ENCODE measurements at places on chromosomes 12 and 14.
A peak's percentile ranks its signal among the peaks of the same experiment; 100 is the strongest.

GRCh38 chr12:104665296-104665695, 208.5 kb downstream of the CHST11 start:
- DNase-seq: no peak

- DNase-seq: no peak
Measured at GRCh38 chr12:109716512-109717389, 3.1 kb downstream of the FAM222A start.

GRCh38 chr12:2857021-2857431, at the start of gene TEX52:
TSS of gene TEX52 (minus strand) at chr12:2857039. CDS start at chr12:2857026, 13 bp downstream.
- DNase-seq: no peak

DNA sequence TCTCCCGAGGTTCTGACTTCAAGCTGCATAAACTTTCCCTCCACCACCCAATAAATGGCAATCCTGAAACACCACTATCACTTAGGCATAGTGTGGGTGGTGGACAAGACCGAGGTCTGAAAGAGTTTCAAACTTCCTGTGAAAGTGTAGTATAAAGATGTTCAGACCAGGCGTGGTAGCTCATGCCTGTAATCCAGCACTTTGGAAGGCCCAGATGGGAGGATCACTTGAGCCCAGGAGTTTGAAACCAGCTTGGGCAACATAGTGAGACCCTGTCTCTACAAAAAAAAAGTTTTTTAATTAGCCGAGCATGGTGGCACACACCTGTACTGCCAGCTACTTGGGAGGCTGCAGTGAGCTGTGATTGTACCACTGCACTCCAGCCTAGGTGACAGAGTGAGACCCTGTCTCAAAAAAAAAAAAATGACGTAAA, 61.9 kb downstream of the CCDC92 start:
- DNase-seq: no peak

DNA sequence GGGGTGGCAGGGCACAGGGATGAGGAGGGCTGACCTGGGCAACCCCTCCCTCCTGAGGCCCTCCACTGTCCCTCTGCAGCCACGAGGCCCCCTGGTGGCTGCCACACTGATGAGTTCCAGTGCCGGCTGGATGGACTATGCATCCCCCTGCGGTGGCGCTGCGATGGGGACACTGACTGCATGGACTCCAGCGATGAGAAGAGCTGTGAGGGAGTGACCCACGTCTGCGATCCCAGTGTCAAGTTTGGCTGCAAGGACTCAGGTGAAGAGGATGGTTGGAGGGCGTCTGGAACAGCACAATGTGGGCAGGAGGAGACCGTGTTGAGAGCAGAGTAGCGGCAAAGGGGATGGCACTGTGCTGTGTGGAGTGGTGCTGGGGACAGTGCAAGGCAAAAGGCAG, 25.7 kb upstream of the LRP1-AS start:
- DNase-seq: peak; percentile 65

GRCh38 chr14:94129758-94130414, 482 bp upstream of the IFI27L2 start:
- DNase-seq: peak; percentile 36

DNA sequence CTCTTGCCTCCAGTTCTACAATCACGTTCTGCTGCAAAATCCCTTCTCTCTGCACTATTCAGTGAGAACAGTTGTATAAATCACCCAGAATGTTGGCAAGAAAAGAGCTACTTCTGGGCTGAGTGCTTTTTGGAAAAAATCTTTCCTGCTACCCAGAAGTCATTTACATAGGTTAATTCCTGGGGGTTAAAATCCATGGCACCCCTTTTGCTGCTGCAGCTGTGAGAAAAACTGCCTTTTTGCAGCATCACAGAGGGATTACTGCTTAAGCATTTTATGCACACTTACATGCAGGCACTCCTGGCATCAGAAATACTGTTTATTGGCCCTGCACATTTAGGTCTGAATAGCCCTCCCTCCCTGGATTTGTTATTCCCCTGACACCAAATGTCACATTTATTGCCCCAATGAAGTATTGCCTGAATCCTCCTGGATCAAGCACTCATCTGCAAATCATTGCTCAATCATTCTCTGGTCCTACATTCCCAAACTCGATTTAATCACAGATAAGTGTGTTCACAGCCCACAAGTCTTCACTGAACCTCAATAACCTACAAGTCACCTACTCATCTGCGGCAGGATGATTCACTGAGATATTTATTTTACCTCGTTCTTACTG, 43.1 kb upstream of the CCDC196 start:
- no peak for DNase-seq

GRCh38 chr12:262817-263216, at the start of gene SLC6A13:
TSS of gene SLC6A13 (minus strand) at chr12:262836. CDS start at chr12:260052, 2,784 bp downstream.
- no peak for DNase-seq

GRCh38 chr14:31920001-31920400, 157.1 kb upstream of the ARHGAP5 start:
- DNase-seq: no peak

GRCh38 chr12:111757361-111758119, 9.2 kb upstream of the ALDH2 start:
- DNase-seq: peak; percentile 62

GRCh38 chr14:90332271-90332584, 487 bp upstream of the NRDE2 start:
- no peak for DNase-seq

- DNase-seq: no peak
Measured at GRCh38 chr14:99287269-99287942, 15.4 kb upstream of the BCL11B start.

GRCh38 chr14:100503251-100503650, 84.0 kb downstream of the BEGAIN start:
- DNase-seq: no peak

DNA sequence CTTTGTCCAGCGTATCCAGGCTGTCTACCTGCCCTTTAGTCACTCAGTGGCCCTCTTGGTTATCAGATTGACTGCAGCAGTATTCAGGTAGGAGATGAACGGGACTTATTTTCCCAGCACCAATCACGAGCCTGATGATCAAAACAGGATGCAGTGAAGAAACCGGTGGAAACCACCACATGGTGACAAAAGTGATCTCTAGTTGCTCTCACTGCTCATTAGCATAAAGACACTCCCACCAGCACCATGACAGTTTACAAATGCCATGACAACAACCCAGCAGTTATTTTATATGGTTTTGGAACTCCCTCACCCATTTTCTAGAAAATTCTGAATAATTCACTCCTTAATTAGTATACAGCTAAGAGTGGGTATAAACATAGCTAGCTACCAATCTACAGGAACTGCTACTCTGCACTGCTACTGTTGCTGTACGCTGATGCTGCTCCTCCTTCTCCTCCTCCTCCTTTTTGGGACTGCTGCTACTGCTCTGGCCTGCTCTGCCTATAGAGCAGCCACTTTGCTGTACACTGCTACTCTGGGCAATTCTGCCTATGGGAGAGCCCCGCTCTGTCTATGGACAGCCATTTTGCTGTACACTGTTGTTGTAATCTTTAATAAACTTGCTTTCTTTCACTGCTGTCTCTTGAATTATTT, 142.5 kb upstream of the SSTR1 start:
- DNase-seq: no peak

GRCh38 chr12:111419784-111420183, 14.1 kb downstream of the SH2B3 start:
- no peak for DNase-seq

GRCh38 chr12:46299851-46300250, 31.0 kb upstream of the SLC38A1 start:
- no peak for DNase-seq

DNA sequence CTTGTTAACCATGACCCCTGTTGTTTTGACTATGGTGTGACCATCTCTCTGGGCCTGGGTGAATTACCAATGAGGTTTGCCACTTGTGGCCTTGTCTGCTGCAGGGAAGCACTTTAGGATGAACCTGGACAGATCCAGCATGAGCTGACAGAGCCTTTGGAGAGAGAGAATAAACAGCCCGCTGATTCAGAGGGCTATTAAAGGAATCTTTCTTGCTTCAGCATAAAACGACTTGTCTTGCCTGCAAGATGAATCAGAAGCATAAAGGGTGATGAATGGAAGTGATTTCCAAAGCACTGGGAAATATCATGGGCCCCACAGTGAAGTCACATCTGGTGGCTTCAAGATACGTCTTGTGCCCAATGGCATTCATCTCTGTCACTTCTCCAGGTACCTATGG, 69.0 kb upstream of the WSCD2 start:
- DNase-seq: no peak

DNA sequence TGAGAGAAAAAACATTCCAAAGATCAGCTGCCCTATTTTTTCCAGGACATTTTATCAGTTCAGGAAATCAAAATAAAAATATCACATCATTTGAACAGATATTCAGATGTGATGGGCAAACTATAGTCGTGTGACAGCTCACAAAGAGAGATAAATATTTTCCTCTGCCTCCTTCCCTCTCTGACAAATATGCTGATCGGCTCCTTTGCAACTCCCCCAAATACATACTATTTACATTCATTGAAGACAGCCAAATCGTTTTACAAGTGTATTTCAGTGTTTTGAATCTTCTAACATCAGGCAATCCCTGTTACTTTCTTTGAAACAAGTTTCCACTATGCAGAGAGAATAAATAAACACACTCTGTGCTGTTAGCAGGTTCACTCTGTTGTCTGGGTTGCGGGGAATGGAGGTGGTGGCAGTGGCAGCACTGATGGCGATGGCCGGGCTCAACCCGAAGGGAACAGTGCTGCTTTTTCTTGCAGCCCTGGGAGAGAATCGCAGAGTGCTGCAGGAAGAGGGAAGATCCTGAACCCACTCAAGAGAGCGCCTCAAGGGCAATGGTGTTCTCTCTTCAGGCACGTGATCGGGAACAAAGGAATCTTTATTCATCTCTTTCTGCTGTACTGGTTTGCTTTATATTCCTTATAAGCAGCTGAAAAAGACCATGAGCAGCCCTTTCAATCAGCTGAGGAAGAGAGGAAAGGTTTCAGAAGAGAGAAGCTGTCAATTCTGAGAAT, 142.5 kb downstream of the PHLDA1 start:
- DNase-seq: no peak

DNA sequence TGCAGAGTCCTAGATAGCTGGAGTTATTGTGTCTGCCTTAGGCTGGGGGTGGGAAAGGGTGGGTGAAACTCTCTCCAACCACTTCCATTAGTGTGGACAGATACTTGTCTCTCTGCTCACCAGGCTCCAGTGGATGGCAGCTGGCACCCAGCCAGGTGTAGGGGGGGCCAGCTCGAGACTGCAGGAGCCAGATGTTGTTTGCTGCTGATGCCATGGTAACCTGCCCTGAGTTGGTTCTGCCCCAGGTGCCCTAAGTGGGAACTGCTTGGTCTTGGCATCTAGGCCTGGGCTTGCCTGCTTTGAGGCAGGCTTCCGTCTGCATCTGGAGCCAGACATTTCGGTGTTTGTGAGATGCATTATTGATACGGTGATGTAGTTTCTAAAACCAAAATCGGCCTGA, 82.2 kb downstream of the ADCK1 start:
- no peak for DNase-seq

- peak; percentile 77 for DNase-seq
Measured at GRCh38 chr14:61188978-61189808, 91.9 kb downstream of the TMEM30B start.

- peak; percentile 91 for DNase-seq
Measured at GRCh38 chr14:100239840-100240667, 1.1 kb downstream of the YY1 start.

- DNase-seq: no peak
Measured at GRCh38 chr14:88426271-88426670, 40.8 kb downstream of the SPATA7 start.

DNA sequence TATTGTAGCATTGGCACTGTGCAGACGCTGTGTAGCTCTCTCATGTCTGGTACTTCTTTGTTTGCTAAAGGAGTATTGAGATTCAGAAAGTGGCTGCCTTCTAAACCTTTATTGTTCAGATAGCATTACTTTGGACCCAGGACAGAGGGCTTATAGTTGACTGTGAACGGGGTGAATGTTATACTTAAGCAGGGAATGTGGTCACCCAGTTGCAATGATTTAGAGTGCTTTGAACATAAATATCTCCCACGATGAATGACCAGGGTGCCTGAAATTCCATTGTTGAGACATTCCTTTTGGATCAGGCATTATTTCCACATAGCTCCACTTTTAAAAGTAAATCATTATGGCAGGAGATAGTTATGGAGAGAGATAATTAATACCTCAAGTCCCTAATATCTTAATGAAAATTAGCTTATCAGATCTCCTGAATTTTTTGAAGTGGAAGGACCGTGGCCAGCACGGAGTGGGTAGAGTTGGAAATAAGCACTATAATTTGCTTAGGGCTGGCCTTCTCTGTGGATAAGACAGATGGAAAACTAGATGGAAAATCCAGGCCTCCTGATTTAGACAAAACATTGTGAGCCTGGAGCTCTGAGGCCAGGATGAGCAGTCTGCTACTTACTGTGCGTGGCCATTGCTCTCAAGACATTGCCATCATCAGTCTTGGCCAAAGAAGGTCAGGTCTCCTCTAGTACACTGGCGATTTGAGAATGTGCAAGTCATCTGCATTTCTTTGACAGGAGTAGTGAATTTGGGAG, 114.5 kb downstream of the ETV6 start:
- no peak for DNase-seq

DNA sequence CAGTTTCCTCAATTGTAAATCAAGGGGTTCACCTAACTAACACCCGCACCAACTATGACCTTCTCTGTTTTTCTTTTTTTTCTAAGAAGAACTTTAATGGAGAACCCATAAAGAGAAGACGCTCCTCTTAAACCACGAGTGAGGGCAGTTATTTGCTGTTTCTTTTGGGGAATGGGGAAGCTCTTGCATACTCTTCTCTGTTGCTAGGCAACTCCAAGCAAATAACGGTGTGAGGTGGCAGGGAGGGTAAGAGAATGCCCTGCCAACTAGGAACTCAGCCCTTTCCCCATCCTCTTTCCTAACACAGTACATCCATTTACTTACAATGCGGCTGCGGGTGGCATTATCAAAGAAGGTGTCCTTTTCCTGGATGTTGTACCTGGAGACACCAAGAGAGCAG, 114.9 kb downstream of the ANO2 start:
- no peak for DNase-seq

- no peak for DNase-seq
Measured at GRCh38 chr12:99658671-99659349, 11.3 kb downstream of the GARIN6 start.

DNA sequence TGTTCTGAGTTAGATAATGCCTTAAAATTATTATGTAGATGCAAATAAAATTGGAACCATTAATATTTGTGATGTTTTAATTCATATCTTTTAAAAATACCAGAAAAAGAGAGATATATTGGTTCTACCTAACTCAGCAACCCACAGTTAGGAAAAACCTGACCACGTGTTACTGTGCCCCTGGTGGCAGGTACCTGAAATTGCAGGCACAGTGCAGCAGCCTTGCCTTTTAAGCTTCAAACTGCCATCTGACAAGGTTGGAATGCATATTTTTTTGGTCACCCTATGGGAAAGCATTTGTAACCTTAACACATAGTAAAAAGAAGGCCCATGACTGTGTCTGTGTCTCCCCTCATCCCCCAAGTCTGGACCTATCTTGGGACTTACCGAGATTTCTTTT, 109.4 kb upstream of the NOS1 start:
- no peak for DNase-seq

- DNase-seq: peak; percentile 70
Measured at GRCh38 chr12:54159140-54159539, 29.6 kb downstream of the SMUG1 start.

GRCh38 chr12:1886396-1887008, 31.9 kb downstream of the CACNA2D4 start:
- DNase-seq: no peak

- no peak for DNase-seq
Measured at GRCh38 chr14:85319101-85319500, 210.8 kb upstream of the FLRT2 start.

- no peak for DNase-seq
Measured at GRCh38 chr12:29957835-29958234, 174.1 kb upstream of the TMTC1 start.

GRCh38 chr14:72774894-72775620, 118.8 kb downstream of the DPF3 start:
- DNase-seq: no peak
